ENCODE measurements at places on chromosomes 4 and X.

GRCh38 chr4:180617196-180617595 is 1626.0 kb upstream of the TENM3 start:
- no peak for DNase-seq

DNA sequence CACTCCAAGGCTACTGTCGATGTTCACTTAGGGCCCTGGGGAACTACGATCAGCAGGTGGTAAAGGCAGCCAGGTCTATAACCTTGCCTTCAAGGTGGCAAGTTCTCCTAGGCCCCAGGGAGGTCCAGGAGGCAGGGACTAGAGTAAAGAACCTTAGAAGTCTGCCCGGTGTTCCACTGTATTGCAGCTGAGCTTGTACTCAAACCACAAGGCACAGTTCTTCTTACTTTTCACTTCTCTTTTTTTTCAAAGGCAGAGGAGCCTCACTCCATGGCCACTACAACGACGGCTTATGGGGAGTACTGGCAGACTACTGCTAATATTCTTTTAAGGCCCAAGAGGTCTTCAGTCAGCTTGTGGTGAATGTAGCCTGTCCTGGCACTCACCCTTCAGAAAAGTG is 78.8 kb upstream of the GPR174 start:
- DNase-seq: no peak

DNA sequence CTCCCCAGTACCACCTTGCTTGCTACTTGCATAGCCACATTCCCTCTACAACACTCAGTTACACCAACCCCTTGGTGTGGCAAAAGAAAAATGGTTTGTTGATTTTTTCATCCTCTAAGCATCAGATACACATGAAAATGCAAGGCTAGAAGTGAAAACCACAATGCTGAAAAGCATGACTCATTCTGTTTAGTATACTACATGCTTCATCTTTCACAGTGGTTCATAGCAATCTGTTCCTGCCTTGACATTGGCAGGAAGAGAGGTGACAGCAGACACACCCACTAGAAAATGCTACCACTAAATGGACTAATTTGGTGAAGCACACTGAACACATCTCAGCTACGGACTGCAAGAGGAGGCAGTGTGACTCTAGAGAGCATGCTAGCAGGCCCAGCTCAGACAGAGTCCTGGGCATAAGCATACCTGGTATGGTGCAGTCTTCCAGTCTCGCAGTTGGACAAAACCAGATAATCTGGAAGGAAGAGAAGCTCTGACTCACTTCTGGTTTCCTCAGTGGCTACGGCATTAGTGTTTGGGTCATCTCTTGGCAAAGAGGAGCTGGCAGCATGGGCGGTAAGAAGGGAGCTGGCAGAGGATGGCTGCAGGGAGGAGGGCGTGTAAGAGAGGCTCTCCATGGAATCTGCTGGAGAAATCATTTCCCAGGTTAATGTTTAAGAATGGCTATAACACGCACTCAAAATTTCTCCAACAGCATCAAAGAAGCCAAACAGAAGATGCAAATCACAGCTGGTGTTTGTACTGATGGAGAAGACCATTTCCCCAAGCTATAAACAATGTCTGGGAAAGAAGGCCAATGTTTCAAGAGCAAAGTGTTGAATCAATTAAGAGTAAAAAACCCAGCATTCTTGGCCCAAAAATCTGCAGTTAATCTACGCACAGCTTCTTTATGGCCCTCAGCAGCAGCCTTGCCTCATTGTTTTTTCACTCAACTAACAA is 37.8 kb downstream of the GAB3 start:
- peak; percentile 28 for DNase-seq

GRCh38 chr4:47572981-47573380 is 87.9 kb downstream of the ATP10D start:
- no peak for DNase-seq
